Pulmonary artery endothelial cell (primary cell): ENCODE measurements at places on chromosomes 11 and 22. TPM values are rescaled to one million over a fixed set of nuclear protein-coding genes. Genes with fewer than 3 reads are reported as not detected.

GRCh38 chr11:96273507-96273906 is 69.5 kb downstream of the MAML2 start:
- DNase-seq = no peak

DNA sequence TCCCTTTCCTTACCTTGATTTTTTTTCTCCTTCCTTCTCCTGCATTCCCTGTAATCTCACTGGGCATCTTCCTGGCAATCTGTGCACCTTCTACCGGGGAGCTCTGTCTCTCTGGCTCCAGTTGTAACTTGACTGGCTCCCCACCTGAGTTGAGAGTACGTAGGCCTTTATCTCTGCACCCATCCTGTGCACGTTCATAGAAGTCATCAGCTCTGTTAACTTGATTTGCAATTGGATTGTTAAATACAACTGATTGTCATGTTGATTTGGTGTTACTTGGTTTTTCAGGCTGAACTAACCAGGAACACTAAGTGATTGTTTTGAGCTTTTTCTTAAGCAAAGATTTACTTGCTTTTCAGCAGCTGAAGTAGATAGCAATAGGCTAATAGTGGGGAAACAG is 11.8 kb downstream of the SWAP70 start:
- no peak for DNase-seq

RFPL2 gene
- not detected in 2 replicates for total RNA-seq

DNA sequence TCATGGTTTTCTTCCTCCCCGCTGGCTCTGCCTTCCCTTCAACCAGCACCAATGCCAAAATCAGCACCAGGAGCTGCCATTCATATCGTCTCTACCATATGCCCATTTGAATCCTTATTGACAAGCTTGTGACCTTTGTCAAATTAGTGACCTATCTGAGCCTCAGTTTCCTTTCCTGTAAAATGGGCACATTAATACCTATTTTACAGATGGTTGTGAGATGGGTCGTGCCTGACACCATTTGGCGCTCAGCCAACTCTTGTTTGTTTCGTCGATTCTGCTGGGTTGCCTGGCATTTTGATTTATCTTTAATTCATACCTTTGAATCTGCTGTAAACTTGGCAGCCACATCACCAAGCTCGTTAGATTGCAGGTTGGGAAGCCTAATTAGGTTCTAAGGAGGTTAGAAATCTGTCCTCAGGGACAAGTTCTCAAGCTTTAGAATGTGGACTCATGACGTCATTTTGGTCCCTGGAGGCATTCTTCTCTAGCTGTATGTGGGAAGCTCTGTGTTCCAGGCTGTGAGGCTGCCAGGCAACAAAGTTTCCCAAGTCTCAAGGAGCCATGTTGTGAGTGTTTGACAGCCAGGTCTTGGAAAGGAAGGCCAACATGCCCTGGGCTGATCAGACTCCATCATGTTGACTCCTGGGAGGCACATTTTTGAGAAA is 61.0 kb downstream of the RPS6KA4 start:
- no peak for DNase-seq

GRCh38 chr11:121904148-121904547 is 211.9 kb downstream of the BLID start:
- no peak for DNase-seq

GRCh38 chr22:42919199-42919598 is 62.1 kb upstream of the ARFGAP3 start:
- DNase-seq = no peak
